ENCODE measurements at places on chromosomes 1 and 21.
A peak's percentile ranks its signal among the peaks of the same experiment; 100 is the strongest.

- no peak for DNase-seq
Measured at GRCh38 chr1:199725002-199725565, 302.4 kb upstream of the NR5A2 start.

GRCh38 chr1:90835661-90836344 lies 118.7 kb upstream of the BARHL2 start:
- DNase-seq: peak; percentile 22

GRCh38 chr1:169110689-169111447 lies 4.4 kb downstream of the ATP1B1 start:
- DNase-seq: peak; percentile 43

- no peak for DNase-seq
Measured at GRCh38 chr1:240352769-240353168, 259.2 kb downstream of the GREM2 start.

DNA sequence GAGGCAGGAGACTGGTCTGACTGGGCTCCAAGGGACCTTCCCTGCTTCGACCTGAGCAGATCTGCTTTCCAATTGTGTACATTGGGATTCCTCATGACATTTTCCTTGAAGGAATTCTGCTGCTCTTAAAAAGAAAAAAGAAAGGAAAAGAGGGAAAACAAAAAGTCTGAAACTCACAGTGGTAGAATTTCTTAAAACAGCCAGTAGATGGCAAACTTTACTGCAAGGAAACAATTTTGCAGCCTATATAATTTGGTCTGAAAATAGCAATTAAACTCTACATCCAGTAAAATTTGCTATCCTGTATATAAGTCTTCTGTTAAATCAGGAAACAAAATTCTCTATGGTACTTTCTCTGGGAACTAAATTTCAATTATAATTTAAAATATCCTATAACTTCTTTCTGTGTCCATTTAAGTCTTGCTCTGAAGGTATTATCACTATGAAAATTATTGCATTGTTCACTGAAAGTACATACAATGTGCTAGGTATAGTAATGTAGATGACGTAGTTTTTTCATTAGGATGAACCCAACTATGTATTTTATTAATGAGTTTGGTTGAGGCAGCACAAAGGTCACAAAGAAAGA lies 59.8 kb downstream of the CRB1 start:
- DNase-seq: no peak

- no peak for DNase-seq
Measured at GRCh38 chr1:189216886-189217285, 1260.8 kb downstream of the BRINP3 start.

DNA sequence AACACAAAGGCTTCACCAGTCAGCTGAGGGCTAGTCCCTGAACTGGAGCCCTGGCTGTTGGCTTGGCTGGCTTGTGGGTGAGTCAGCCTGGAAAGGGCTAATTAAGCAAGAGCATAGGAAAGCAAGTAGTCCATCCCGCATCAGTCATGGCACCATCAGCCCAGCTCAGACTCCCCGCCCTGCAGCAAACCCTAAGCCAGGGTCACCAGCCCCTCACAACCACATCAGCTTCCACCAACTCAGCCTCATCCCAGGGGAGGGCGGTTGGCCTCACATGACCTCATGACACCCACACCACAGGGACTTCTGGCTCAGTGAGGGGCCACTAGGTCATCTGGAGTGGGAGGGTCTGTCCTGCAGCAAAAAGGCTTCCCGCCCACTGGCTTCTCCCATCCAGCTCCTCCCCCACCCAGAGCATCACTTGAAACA lies 7.0 kb upstream of the SPATC1L start:
- peak; percentile 79 for DNase-seq
